ENCODE measurements at places on chromosomes 16 and 17. TPM values are rescaled to one million over a fixed set of nuclear protein-coding genes. Genes with fewer than 3 reads are reported as not detected.
A peak's percentile ranks its signal among the peaks of the same experiment; 100 is the strongest.

DNA sequence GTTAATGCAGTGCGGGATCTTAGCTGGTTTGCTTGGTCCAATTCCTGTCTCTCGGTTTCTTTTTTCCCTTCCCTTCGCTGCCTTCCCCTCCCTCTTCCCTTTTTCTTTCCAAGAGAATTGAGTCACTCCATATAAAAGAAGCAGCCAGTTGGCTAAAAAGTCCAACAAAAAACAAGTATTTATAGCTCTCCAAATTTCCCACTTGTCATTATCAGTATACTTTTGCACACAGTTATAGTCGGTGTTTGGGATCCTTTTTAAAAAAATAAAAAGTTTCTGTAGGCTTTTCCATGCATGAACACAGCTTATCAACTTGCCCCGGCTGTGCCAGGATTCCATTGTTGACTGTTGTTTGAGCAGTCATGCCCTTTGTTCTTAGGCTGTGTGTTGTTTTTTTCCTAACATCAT lies 24.9 kb downstream of the HMOX2 start:
- DNase-seq = no peak

DNA sequence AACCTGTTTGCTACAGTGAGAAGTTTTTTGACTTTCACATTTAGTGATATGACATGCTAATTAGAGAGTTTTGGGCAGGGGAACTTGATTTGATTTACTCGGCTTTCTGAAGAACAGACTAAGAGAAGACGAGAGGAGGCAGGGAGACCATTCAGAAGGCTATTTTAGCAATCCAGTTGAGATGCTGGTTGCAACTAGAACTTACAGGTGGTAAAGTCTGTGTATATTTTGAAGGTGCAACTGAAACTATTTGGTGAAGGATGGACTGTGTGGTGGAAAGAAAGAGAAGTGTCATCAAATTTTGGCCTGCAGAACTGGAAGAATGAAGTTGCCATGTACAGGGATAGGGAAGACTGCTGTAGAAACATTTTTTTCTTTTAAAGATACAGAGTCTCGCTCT lies 42.2 kb upstream of the KPNB1 start:
- DNase-seq = no peak

GRCh38 chr17:4504188-4504587 lies 5.5 kb downstream of the SPNS2 start:
- no peak for DNase-seq

DNA sequence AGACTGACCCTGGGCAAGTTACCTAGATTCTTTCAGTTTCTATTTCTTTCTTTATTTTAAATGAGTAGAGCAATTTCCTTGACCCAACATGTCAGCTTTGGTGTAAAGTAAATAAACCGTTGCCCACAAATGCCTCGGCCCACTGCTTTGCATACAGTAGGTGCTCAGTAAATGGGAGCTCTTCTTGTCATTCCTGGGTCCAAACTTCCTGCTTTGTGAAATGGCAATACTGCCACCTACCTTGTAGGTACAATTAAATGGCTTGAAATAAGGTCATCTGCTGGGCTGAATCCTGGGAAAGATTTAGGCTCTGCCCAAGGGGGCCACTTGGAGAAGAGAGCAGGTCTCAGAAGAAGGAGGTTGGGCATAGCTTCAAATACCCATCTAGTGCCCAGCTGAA lies 253.0 kb downstream of the HS3ST3B1 start:
- DNase-seq = no peak

DNA sequence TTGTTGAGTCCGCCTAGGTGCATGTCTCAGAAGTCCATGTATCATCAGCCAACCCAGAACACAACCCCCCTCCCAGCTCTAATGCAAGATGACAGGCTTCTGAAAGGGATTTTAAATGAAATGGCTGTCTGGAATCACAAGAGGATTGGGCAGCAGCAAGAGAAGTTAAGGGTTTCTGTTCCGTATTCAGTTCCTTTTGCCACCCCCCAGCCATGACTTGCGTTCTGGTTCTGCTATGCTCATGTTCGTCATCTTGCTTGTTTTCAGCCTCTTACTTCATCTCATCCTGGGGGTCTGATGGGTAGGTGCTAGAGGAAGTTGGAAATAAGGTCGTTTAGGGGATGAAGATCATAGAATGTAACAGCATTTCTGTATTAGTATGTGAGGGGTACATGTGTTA lies 12.0 kb downstream of the MINK1 start:
- no peak for DNase-seq

- no peak for DNase-seq
Observed at GRCh38 chr16:11016524-11016988, 72.2 kb downstream of the CLEC16A start.

GRCh38 chr17:44398692-44399691 lies 9.5 kb upstream of the ITGA2B start:
- DNase-seq = no peak

DNA sequence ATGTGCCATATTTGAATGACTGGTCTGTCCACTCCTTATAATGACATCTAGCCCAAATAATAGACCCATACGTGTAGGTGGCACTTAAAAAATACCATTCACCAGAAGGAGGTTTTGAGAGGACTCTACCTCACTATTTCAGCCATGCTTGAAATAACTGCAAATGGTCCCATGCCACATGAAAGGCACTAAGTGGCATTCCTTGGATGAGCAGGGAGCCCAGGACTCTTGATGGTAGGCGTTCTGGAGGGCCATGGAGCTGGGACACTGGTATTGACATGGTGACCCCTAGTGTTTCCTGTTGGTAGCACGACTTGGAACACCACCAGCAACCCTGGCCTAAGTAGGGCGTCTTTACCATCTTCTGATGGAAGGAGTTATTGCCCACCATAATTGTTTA lies 148.7 kb upstream of the ZFHX3 start:
- DNase-seq = peak; percentile 27

- no peak for DNase-seq
Observed at GRCh38 chr17:48598736-48599135, 5.2 kb upstream of the HOXB5 start.

DNA sequence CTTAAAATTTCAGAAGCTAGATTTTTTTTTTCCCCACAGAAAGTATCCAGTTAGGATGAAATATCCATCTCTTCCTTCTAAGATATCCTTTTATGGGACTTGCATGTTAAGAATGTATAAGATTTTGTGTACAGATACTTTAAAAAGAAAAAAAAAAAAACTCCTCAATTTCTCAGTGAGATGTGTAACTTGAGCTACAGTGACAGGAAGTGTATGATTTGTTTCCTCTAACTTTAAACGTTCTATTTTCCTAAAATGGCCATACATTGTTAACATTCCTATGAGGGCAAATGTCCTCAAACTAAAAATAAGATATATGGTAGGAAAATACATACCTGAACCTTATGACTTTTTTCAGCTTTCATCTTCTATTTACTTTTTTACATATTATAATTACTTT lies 8.9 kb downstream of the FBXO47 start:
- no peak for DNase-seq

DNA sequence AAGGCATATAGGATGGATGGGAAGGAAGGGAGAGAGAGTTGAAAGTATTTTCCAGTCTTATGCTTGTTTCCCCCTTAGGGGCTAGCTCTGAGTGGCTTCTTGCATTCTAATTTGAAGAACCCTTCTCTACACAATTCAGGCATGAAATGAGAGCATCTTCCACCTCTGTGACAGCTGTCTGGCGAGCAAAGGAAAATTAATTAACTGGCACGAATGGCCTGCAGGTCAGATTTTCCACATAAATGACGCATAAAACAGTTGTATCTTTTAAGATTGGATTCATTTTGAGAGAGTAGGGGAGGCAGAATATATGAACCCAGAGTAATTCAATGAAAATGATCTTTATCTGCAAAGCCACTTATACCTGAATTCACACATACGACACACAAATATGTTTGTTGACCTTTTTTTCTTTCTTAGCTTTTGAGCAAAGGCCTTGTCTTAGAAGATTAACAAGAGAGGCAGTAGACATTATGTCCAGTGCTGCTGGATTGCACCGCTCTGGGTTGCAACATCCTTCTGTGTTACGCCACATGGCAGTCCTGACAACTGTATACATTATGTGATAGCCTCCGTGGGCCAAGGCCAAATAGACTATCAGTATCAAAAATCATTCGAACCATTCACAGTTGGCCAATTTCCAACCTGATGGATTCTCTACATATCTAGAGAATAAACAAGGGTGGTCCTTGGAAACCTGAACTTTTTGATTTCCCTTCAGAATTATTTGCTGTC lies 173.0 kb upstream of the GOT2 start:
- no peak for DNase-seq

DNA sequence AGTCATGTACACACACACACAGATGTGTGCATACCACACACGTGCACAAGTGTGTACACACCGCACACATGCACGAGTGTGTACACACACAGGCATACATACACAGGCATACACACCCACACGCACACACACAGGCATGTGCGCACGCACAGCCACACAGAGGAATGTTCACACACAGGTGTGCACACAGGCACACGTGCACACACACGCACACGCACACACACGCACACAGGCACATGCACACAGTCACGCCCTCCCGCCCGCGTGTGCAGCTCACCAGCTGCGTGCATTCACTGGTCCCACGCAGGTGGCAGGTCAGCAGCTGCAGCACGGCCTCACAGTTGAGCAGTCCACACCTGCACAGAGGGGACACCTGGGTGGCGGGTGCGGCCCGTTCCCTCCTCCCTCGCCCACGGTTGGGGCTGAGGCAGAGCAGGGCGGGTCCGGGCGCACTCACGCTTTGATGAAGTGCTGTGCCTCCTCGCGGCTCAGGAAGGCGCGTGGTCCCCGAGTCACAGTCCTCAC lies 7.7 kb downstream of the TEPSIN start:
- no peak for DNase-seq

- no peak for DNase-seq
Observed at GRCh38 chr16:59260892-59261291, 526.8 kb upstream of the GOT2 start.

- DNase-seq = no peak
Observed at GRCh38 chr17:10305398-10305797, 67.4 kb downstream of the MYH13 start.

Gene FOXC2
- 0.41 TPM for total RNA-seq

Gene TMEM235
- not detected for total RNA-seq

Gene USP36
- 18.8 TPM for total RNA-seq

Gene SCNN1B
- not detected for total RNA-seq

Measured in frontal cortex (tissue), 4 donors.